ENCODE measurements at places on chromosomes 3 and 15.

- DNase-seq, result no peak
Observed at GRCh38 chr3:183106635-183107034, 7.3 kb upstream of the MCCC1 start.

DNA sequence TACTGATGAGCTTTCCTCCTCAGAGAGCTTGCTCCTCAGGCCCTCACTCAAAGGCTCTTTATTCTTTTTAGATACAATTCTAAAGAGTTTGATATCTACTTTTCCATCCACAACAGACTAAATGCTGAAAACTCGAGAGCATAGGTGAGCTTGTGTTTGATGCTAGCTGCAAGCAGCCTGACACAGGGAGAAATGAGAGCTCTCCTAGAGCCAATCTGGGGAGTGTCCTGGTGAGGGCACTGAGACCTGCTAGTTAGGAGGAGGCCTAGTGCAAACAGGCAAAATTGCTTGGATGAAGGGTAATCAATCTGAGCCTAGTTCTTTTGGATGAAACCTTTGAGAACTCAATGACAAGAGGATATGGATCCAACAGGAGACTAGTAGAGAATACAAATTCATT, 300.8 kb downstream of the ZBTB20 start:
- DNase-seq, result no peak

GRCh38 chr15:25053000-25053815, 98.4 kb downstream of the SNRPN start:
- DNase-seq, result peak; percentile 0

- DNase-seq, result no peak
Observed at GRCh38 chr3:97687734-97688133, 76.8 kb upstream of the ARL6 start.

- DNase-seq, result no peak
Observed at GRCh38 chr3:151347432-151347831, 18.1 kb upstream of the P2RY13 start.

DNA sequence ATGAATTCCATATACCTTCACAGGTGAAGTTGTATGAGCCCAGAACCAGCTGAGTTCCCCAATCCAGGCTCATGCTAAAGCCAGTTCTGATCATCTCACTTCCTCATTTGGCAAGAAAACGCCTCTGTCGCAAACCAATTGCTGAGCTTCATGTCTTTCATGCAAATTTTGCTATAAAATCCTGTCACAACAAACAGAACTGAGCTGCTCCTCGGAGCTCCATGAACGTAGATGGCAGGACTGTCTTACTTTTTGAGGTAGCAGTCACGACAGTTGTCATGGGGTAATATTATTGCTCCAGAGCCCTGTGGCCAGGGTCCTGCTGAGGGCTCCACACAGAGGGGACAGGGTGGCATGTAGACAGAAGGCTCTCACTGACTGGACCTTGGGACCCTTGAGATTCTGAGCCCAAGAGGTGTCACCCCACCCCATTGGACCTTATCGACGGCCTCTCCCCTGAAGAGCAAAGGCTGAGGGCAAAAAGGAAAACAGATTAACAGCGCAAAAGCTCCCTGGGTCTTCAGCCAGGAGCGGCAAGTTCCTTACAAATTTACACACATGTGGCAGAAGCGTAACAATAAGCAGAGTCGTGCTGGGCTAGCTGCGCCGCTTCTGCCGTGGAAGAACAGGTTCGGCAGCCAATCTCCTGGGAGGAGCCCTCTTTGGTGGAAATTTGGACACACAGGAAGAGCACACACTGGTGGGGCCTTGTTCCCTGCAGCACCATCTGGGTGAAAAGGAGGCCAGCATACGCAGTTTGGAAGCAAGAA, 249.2 kb downstream of the OPA1 start:
- DNase-seq, result peak; percentile 44

- DNase-seq, result no peak
Observed at GRCh38 chr3:94405258-94406035, 342.6 kb downstream of the NSUN3 start.

Measured in GM20000 (cell line).